ENCODE measurements at places on chromosomes 7 and 10. TPM values are rescaled to one million over a fixed set of nuclear protein-coding genes. Genes with fewer than 3 reads are reported as not detected.

The FBXL13 gene
- total RNA-seq: 3.4 TPM

The ATOH7 gene
- total RNA-seq: 0.23 TPM

The OR2A12 gene
- not detected for total RNA-seq

DNA sequence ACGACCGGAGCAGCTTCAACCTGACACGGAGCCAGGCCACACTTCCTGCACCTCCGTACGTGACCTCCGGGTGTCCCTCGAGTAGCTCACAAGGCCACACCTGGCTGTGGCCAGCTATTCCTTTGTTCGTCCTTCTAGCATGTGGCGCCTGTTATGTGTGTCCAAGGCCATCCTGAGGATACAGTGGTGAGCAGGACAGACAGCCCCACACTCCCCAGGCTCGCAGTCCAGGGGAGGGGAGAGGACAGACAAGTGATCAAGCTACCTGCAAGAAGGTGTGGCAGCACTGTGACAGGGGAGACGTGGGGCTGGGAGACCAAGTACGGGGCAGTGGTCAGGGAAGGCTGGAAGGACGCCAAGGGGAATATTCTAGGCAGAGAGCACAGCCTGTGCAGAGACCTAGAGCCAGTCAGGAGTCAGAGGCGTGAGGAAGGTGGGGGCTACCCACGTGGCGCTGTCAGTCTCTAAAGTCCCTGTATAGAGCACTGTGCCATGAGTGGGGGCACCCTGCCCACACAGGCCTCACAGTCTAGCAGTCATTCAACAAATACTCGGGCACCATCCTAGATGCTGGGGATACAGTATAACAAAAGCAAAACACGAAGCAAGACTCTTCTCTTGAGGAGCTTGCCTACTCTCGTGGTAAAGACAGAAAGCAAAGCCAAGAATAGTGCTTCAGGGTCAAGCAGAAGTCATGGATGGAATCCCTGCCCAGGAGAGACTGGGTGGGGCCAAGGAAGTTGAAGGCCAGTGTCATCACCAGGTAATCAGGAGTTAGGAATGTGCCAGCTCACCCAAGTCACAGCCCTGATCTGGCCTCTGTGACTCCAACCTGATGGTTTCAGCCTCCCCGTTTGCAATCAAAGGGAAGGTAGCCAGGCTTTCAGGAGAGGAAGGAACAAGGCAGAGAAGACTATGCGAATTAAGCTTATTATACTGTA is 58.6 kb downstream of the PROSER2 start:
- H3K4me1 ChIP-seq: peaks cover 9% of the 10 kb centered on the region
- peaks cover 8% of the 10 kb centered on the region for H3K27me3 ChIP-seq
- no peaks in the 10 kb centered on the region for H3K36me3 ChIP-seq
- DNase-seq: no peak
- no peak overlapping the region for H3K27ac ChIP-seq
- no peak overlapping the region for H3K4me3 ChIP-seq

GRCh38 chr10:133442191-133442966 is 11.4 kb upstream of the SCART1 start:
- H3K27ac ChIP-seq: no peak overlapping the region
- peak overlapping the region; percentile 37 for H3K4me3 ChIP-seq
- H3K36me3 ChIP-seq: peaks cover 9% of the 10 kb centered on the region
- no peaks in the 10 kb centered on the region for H3K4me1 ChIP-seq
- peaks cover 21% of the 10 kb centered on the region for H3K27me3 ChIP-seq

The ZNF398 gene
- 14.9 TPM for total RNA-seq

DNA sequence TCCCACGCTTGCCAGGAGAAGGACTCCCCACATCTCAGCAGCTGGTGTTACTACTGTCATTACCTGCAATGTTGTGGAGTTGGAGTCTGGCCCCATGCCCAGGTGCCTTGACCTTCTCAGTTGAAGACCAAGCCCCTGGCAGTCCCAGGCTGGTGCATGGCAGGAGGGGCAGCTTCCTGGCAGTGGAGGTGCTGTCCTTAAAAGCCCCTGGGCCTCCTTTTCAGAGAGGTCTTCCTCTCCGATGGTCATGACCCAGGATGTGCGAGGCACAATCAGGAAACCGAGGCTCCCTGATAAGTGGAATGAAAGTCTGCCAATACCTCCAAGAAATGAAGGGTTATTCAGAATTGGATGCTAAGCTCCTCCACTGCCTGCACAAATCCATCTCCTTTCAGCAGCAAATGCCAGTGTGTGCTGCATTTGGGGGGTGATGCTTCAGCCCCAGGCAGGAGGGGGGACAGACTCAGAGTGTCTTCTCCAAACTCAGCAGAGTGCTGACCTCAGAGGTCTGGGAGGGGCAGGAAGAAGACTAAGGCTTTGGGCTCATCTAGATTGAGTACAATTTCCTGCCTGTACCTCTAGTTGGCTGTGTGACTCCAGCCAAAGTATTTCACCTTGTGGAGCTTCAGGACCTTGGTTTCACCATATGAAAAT is 97.0 kb upstream of the DDC start:
- no peak overlapping the region for H3K27ac ChIP-seq
- peaks cover 35% of the 10 kb centered on the region for H3K4me1 ChIP-seq
- peaks cover 5% of the 10 kb centered on the region for H3K27me3 ChIP-seq
- H3K36me3 ChIP-seq: peaks cover 40% of the 10 kb centered on the region
- no peak overlapping the region for H3K4me3 ChIP-seq

- H3K4me3 ChIP-seq: no peak overlapping the region
- peaks cover 5% of the 10 kb centered on the region for H3K4me1 ChIP-seq
Measured at GRCh38 chr7:43136064-43136463, 23.6 kb downstream of the HECW1 start.

The NODAL gene
- 1.5 TPM for total RNA-seq

GRCh38 chr7:87918740-87919139 is 15.3 kb upstream of the ADAM22 start:
- DNase-seq: no peak
- H3K4me3 ChIP-seq: no peak overlapping the region
- no peaks in the 10 kb centered on the region for H3K4me1 ChIP-seq
- H3K36me3 ChIP-seq: no peaks in the 10 kb centered on the region
- H3K27me3 ChIP-seq: no peaks in the 10 kb centered on the region

- peaks cover 14% of the 10 kb centered on the region for H3K4me1 ChIP-seq
- DNase-seq: no peak
- no peaks in the 10 kb centered on the region for H3K27me3 ChIP-seq
- no peak overlapping the region for H3K4me3 ChIP-seq
Measured at GRCh38 chr7:121126801-121127534, 138.5 kb downstream of the CPED1 start.

All from endothelial cell (in vitro differentiated cells).